HS-5 (cell line): ENCODE measurements at places on chromosomes 4 and X.

- no peak for DNase-seq
These were observed 238.9 kb downstream of the HS3ST1 start for GRCh38 chr4:11189756-11190155.

- DNase-seq: no peak
These were observed 36.9 kb downstream of the HMX1 start for GRCh38 chr4:8834681-8835220.

GRCh38 chr4:73259571-73260090 is 1.0 kb upstream of the ANKRD17 start:
- DNase-seq: no peak

DNA sequence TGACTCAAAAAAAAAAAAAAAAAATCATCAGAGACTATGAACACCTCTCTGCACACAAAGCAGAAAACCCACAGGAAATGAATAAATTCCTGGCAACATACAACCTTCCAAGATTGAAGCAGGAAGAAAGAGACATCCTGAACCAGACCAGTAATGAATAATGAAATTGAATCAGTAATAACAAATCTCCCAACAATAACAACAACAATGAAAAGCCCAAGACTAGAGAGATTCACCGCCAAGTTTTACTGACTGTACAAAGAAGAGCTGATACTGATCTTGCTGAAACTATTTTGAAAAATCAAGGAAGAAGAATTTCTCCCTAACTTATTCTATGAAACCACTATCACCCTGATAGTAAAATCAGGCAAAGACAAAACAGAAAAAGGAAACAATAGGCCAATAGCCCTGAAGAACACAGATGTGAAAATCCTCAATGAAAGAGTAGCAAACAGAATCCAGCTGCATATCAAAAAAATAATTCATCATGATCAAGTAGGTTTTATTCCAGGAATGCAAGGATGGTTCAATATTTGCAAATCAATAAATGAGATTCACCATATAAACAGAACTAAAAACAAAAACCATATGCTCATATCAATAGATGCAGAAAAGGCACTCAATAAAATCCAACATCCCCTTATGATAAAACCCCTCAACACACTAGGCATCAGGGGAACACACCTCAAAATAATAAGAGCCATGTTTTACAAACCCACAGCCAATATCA is 31.0 kb upstream of the PLK4 start:
- DNase-seq: no peak

DNA sequence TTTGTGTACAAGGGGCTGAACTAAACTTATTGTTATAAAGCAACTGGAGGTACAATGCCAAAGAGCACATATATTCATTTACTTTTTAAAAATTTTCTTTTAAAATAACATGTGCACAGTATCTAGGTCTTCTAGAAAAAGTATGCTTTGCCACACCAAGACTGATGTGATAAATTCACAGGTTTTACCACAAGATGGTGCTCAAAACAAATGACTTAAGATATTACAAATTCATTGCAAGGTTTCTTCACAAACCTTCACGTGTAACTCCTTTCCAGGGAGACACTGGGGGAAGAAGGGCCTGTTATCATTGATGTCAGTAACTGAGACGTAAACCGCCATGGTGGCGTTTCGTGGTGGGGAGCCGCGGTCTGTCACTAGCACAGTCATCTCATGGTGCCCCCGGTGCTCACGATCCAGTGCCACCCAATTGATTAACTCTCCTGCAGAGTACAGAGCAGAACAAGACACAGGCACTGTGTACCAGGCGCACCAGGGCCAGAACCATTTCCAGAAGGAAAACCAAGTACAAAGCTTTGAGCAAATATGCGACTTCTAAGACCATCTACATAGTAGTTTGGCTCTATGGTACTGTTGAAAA is 162.2 kb downstream of the DCHS2 start:
- no peak for DNase-seq

GRCh38 chr4:43163101-43163792 is 270.7 kb downstream of the GRXCR1 start:
- no peak for DNase-seq

DNA sequence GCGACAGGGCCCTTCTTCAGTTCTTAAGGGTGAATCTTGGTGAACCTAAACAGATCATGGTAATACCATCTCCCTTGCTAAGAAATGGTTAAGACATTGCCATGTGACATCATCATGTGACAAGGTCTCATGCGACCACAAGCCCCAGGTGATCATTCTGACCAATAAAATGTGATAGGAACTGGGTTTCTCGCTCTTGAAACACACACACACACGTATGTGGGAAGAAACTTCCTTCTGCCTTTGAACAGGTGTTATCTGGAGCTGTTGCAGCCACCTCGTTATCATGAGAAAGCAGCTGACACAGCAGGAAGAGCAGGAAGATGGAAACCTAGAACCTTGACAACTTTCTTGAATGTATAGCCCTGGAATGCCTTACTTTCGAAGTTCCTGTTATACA is 10.2 kb downstream of the SOD3 start:
- no peak for DNase-seq

- no peak for DNase-seq
These were observed 12.4 kb upstream of the RADX start for GRCh38 chrX:106599411-106599810.

GRCh38 chr4:20062054-20062453 is 189.7 kb upstream of the SLIT2 start:
- no peak for DNase-seq

DNA sequence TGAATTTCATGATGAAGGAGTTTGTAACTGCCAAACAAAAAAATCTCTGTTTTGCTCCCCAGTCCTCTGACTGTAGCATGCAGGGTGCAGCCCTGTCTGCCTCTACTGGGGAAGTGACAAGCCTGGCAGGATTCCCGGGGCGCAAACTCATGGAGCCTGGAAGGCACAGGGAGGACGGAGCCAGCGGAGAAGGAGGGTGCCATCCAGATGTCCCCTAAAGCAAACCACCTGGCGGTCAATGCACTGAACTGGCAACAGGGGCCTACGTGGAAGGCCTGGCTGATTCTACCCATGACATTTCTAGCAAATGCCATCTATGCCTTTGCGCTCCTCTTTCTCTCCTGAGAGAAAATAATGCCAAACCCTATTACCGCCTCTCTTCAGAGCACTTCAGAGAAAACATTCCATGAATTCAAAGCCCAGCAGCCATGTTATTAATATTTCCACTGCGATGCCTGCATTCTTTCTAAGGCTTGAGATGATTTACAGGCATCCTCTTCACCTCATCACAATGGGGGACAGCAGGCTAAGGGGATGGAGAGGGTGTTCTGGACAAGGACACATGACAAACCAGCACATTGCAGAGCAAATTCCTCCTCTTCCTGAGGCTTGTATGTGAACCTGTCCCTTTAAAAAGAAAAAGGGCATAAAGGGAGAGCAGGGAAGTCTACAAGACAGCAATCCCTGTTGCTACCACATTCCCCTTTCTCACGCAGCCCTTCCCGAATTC is 329.3 kb upstream of the NOCT start:
- DNase-seq: no peak

DNA sequence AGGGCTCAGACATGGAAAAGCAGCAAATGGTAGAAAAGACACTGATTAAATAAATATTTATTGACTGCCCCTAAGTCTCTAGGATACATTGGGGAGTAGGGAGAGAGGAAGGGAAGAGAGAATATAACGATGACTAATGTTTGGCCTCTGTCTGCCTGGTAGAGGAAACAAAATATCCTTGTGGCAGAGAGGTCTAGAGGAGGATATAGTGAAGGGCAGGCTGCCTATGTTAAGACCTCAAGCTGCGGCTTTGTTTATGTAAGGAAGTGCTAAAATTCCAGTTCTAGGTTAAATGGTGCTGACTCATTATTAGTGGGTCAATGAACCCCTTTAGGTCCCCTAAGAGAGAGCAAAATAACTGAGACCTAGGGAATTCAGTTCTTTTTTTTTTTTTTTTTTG is 427.3 kb upstream of the FTHL17 start:
- DNase-seq: no peak

DNA sequence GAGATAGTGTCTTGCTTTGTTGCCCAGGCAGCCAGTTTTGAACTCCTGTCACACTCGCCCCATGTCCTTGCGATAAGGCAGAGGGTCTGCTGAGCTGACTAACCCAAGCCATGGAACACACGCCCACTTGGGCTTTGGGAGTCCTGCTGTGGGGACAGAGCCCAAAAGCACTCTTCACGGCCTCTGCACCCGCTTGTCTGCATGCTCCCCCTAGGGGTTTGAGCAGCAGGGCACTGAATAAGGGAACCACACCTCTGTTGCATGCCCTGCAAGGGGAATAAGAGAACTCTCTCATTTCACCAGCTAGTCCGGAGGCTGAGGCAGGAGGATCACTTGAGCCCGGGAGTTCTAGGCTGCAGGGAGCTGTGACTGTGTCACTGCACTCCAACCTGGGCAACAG is 166.0 kb downstream of the STAG2 start:
- no peak for DNase-seq

GRCh38 chrX:112688242-112688641 is 8.5 kb upstream of the LHFPL1 start:
- no peak for DNase-seq

DNA sequence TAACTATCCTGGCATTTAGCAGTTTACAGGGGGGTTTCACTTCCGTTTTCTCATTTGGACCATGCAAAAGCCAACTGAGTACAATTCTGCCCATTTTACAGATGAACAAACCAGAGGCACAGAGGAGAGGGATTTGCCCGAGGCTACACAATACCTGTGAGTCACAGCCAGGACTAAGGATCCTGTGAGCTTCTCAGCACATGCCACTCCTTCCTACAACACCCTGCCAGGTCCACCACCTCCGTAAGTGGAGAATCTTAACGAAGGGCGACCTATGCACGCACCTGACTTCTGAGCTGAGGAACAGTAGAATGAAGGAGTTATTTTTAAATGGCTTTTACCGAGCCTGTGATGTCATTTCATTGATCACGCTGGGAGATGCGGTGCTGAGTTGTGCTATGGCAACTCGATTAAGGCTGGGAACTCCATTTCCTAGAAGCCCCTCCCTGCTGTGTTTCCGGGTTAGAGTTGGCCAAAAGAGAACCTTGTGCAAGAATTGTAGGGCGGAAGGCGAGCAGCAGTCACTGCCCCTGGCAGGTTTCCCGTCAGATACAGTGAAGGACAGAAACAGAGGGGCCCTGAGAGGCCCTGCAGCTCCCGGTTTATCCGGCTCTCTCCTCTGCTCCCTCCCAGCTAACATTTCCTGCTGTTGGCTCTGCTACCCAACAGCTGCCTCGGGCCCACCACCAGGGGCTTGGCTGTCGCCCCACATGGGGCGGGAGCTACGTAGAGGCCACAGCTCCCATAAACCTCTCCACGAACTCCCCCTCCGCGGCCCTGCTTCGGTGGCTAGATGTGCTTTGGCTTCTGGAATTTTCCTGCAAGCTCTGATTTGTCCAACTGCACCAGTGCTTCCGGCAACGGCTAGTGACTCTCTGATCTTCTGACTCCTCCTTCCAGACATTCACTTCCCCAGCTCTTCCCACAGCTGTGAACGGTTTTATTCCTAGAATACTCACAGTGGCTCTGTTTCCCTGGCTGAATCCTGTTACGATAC is 75.1 kb upstream of the USP9X start:
- no peak for DNase-seq

- no peak for DNase-seq
These were observed 77.1 kb upstream of the EGFL6 start for GRCh38 chrX:13492286-13492685.

DNA sequence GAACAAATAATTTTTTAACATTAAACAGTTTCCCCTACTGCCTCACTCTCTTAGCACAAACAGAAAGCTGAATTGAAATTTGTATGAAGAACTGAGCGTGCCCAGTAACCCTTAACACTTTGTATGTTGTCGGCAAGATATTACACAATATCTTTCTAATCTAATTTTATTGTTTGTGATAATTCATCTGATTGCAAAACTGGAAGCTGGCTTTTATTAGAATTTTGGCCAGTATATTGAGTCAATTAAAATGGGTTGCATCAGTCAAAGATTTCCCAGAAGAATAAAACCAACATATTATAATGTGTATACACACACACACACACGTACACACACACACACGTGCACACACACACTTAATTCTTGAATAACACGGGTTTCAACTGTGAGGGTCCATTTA is 2332.1 kb downstream of the PCDH7 start:
- no peak for DNase-seq

- no peak for DNase-seq
These were observed 3.5 kb downstream of the FHDC1 start for GRCh38 chr4:152939621-152940020.

DNA sequence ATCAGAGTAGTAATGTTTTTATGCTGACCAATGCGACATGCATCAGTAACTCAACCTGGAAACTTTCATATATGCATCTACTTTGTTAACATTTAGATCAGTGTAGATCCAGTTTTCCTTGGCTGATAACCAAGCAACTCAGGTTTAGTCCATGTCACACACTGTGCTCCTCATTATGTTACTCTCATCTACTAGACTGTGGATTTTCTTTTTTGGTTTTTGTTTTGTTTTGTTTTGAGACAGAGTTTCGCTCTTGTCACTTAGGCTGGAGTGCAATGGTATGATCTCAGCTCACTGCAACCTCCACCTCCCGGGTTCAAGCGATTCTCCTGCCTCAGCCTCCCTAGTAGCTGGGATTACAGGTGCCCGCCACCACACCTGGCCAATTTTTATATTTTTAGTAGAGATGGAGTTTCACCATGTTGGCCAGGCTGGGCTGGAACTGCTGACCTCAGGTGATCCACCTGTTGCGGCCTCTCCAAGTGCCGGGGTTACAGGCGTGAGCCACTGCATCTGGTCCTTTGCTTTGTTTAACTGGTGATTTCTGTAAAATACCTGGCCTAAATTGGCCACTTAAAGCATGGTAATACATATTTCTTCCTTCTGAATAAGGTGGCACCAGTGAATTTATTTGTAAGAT is 48.6 kb downstream of the SMARCAD1 start:
- no peak for DNase-seq

- DNase-seq: no peak
These were observed 4.1 kb downstream of the SEPTIN6 start for GRCh38 chrX:119688911-119689321.

GRCh38 chrX:111102636-111103035 is 6.6 kb downstream of the PAK3 start:
- DNase-seq: no peak

GRCh38 chr4:76897536-76898384 is at the start of gene SOWAHB:
TSS of gene SOWAHB (minus strand) at chr4:76898144. CDS start at chr4:76897849, 295 bp downstream.
- DNase-seq: no peak

GRCh38 chr4:75434105-75434504 is 80.1 kb downstream of the RCHY1 start:
- no peak for DNase-seq

DNA sequence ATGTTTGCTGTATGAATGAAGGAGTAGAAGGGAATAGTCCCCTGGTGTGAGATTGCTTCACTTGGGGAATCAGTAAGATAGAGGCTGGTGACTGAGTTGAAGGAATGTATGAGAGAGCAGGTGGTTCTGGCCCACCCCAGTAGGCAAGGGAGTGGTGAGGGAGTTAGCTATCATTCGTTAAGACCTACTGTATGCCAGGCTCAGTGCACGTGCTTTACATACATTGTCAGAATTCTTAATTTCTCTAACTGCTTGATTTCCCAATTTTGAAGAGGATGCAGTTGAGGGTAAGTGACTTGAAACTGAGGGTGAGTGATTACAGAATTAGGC is 700 bp downstream of the VMA21 start:
- no peak for DNase-seq

- DNase-seq: no peak
These were observed 3.2 kb upstream of the ENPEP start for GRCh38 chr4:110472583-110473329.
